ENCODE measurements at places on chromosomes 5 and 9.
A peak's percentile ranks its signal among the peaks of the same experiment; 100 is the strongest.

- DNase-seq = no peak
Observed at GRCh38 chr9:75593920-75594319, 296.6 kb upstream of the PCSK5 start.

- peak; percentile 78 for DNase-seq
Observed at GRCh38 chr9:1794547-1795270, 220.4 kb upstream of the SMARCA2 start.

DNA sequence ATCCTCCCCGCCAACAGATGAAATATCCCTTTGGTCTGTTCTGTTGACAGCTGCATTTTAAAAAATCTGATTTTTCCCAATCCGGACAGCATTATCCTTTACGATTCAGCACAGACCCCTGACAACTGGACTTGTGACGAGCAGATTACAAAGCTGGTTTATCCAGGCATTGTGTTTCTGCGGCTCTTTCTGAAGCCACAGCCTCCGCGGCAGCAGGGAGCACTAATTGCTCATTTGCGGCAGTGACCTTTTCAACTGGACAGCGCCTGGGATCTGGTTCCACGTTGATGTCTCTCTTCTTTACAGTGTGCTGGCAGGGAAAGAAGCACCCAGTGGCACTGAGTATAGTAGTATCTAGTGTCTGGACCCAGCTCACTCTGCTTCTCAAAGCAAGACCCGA lies 351.2 kb downstream of the ZNF608 start:
- no peak for DNase-seq

DNA sequence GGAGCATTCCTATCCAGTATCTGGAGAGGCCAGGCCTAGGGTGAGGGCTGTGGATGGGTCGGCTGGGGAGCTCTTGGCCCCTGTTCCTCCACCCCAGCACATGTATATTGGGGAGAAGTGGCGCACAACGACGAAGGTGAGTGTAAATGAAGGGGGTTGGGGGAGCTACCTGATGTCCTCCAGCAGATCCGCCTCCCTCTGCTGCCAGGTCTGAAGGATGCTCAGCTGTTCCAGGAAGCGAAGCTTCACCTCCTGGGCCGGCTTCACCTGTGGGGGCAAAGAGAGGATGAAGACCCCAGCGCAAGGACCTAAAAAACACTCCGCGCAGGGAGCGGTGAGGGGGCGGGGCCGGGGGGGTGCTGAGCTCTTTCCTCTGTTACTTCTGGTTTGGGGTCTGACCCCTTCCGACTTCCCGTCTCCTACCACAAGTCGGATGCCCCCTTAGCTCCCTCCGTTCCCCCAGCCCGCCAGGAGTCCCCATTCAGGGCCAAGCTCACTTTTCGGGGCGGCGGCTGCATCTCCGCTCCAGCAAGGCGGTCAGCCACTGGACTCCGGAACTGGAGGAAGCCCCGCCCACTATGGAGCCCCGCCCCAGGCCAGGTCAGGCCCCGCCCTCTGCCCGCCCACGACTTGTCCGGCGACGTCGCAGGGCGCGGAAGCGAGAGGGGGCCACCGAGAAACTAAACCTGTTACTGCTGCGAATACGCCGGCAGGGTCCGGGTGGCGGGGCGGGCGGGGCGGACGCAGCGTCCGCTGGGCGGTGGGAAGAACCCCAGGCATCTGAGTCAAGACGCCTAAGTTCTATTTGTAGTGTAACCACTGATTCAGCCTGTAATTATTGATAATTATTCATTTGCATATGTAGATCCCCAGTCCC lies at the start of gene FCHSD1:
FCHSD1 (minus strand) TSS at position 568 of the 877 bp plus-strand sequence; CDS start at position 518, 50 bp downstream.
- no peak for DNase-seq

GRCh38 chr5:77379558-77380061 lies 112.5 kb downstream of the WDR41 start:
- no peak for DNase-seq

DNA sequence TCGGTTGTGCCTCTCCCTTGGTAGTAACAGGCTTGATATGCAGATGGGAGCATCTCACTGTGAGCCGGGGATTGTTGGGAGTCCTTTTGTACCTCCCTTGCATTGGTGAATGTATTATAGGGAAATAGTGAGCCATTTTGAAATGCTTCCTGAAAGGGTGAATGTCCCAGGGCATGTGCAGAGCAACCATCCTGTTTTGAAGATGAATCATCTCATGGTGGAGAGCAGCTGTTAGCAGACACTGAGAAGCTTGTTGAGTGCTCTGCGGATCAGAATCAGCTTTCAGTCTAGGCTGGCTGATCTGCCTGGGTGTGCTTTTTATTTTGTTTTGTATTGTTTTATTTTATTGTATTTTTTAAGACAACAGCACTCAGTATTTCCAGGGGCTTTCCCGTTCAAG lies 29.7 kb downstream of the SLC36A1 start:
- no peak for DNase-seq

- no peak for DNase-seq
Observed at GRCh38 chr9:134360180-134360759, 34.0 kb downstream of the RXRA start.

GRCh38 chr5:39730006-39730405 lies 305.2 kb upstream of the DAB2 start:
- DNase-seq = no peak

DNA sequence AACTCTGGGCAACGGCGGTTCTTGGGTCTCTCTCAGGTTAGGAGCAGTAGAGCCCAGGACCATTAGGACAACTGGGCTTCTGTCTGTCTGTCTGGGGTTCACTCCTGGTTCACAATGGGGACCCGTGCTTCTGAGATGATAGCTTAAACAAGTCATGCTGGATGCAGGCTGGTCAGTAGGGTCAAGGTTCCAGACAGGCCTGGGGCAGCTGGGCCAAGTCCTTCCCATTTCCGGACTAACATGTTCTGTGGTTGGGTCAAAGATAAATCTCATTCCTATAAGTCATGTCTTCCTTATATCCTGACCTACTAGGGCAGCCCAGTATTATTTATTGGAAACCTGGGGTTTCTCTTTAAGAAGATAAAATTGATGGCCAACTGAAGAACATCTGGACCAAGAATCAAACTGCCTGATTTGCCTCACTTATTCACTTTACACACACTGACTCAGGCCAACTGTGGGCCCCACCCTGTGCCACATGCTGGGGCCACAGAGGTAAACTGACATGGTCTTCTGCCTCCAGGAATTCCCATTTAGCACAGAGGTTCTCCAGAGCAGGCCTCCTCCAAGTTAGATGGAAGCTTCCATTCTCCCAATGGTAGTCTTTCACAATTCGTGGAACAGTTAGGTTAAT lies 8.3 kb downstream of the HDHD3 start:
- DNase-seq = no peak

DNA sequence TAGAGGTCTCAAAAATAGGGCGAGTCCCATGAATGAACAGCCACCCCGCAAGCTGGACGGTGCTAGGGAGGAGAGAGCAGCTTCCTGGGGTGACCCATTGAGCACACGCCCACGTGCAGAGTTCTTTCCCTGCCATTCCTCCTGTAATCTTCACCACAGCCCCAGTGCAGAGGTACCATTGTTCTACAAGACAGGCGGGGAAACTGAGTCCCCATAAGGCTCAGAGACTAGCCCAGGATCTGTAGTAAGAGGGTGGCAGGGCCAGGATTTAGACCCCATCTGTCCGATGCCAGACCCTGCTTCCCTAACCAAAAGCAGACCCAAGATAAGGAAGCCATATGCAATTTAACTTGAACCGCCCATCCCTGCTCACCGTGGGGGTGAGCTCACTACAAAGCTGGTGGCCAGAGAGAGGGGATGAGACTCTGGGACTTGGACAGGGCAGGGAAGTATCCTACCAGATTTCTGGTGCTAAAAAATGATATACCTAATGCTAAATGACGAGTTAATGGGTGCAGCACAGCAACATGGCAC lies 36.7 kb upstream of the ORM1 start:
- DNase-seq = no peak

DNA sequence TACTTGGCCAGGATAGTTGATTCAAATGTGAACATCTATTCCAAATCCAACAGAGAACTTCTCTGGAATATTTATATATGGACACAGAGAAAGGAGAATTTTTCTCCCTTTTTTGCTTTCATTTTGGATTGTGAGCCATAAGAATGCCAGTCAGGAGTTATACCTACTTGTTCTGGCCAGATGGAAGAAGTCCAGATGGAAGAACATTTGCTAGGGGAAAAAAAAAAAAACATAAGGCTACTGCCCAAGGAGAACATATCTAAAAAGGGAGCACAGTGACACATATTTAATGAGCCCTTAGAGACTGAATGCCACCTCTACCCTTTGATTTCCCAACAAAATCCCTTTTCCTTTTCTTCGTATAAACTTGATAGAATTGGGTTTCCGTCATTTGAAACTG lies 61.7 kb upstream of the PPP2R2B start:
- DNase-seq = no peak

DNA sequence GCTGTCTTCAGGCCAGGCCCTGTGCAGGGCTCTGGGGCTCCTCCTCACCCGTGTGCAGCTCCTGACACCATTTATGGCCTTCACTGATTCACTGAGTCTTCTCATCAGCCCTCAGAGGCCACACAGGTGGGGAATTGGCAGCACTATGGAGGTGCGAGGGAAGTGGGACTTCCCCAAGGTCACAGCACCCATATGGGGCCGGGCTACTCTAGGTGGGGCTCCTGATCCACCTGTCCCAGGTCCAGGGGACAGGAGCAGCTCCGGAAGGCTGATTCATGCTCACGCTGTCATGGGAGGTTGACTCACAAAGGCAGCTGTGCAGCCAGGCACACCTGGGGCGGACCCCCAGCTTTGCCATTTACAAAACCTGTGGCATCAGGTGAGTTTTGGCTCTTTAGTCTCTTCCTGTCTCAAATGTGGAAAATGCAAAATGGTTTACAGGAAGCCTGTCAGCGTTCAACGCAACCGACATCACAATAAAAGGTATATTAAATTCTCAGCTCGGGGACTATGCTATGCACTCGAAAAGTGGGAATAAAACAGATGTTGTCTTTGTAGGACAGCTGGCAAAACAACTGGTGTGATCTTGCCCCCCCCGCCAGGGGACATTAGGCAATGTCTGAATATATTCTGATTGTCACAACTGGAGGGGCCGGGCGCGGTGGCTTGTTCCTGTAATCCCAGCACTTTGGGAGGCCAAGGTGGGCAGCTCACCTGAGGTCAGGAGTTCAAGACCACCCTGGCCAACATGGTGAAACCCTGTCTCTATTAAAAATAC lies 15.0 kb downstream of the NAIF1 start:
- DNase-seq = no peak

GRCh38 chr9:134057307-134057657 lies 10.5 kb downstream of the BRD3 start:
- no peak for DNase-seq

GRCh38 chr5:168734620-168735300 lies 155.6 kb upstream of the PANK3 start:
- DNase-seq = no peak
